ENCODE measurements at places on chromosomes 16 and 17.

- no peak for DNase-seq
Measured at GRCh38 chr17:67160791-67161190, 84.2 kb downstream of the HELZ start.

GRCh38 chr16:68408967-68409366, 39.3 kb downstream of the SMPD3 start:
- no peak for DNase-seq

- DNase-seq, result no peak
Measured at GRCh38 chr16:66070140-66070917, 296.2 kb upstream of the CDH5 start.

GRCh38 chr17:29085223-29085622, 42.3 kb downstream of the PIPOX start:
- DNase-seq, result no peak

DNA sequence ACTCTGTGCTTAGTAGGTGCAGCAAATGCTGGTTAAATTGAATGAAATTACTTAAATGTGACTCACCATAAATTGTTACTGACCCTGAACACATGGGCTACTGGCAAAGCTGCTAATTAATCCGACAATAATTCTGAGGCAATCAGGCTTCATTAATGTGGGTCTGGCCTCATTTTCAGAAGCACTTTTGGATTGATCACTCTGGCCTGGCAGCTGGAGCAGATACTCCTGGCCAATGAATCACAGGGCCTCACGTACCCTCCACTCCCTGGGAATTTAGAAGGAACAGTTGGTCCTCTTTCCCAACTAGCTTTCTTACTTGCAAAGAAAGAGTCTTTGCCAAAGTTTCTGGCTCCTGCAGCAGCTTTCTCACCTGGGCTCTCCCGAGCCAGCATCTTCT, 162.0 kb upstream of the ZKSCAN2 start:
- DNase-seq, result no peak

DNA sequence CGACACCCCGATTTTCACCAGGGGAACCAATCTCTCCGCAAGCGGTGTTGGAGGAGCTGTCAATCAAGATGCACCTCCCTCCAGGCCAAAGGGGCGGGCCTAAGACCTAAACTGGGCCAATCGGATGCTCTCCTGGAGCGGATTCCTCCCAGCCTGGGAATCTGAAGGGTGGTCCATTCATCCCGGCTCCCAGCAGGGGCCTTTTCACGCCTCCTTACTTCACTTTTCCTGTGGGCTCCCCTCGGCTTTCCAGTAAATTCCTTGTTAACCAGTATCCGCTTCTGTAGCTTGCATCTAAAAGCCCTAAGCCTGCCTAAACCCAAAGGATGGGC, 17.1 kb downstream of the C16orf74 start:
- no peak for DNase-seq

GRCh38 chr16:48282636-48283263, 35.4 kb upstream of the ABCC11 start:
- no peak for DNase-seq

DNA sequence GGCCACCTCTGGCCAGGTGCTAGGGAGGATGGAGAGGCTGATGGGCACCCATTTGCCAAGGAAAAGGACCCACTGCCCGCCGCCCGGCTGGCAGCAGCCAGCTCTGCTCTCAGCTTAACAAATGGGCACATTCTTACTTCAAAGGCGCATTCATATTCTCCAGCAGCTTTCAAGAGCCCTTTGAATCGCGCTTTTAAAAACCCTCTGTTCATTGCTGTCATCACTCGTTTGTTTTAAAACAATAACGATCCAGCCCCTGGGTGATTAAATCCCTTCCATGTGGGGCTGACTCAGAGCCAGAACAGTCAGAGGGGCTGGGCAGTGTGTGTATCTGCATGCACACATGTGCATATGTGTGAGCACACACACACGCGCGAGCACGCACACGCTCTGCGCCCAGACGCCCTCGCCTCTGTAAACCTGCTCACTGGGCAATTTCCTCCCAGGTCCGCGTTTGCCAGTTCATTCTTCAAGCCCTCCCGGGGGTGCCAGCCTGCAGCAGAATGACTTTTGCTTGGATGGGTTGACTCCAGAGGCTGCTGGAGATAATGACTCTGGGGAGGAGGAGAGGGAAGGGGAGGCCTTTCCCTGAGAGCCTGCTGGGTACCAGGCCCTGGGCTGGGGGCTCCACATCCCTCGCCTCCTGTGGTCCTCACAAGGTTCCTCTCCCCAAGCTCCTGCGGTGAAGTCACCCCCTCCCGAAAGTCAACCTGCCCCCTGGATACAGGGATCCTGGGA, 133.1 kb downstream of the SDK2 start:
- DNase-seq, result no peak

DNA sequence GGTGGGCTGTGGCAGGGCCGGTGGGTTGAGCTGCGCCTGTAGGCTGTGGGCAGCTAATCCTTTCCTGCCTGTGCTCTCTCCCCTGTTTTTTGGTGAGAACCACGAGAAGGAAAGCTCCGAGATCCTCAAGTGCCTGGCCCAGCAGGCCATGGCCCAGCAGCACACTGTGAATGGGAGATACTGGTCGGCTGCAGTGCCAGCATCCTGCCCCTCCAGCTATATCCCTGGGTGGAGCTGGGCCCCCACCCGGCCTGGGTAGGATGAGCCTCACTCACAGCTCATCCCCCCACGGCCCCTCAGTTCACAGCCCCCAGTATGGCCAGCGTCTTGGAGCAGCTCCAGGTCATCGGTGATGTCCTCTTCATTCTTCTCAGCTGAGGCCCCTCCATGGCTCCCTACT, 164.4 kb upstream of the ZNF267 start:
- no peak for DNase-seq

DNA sequence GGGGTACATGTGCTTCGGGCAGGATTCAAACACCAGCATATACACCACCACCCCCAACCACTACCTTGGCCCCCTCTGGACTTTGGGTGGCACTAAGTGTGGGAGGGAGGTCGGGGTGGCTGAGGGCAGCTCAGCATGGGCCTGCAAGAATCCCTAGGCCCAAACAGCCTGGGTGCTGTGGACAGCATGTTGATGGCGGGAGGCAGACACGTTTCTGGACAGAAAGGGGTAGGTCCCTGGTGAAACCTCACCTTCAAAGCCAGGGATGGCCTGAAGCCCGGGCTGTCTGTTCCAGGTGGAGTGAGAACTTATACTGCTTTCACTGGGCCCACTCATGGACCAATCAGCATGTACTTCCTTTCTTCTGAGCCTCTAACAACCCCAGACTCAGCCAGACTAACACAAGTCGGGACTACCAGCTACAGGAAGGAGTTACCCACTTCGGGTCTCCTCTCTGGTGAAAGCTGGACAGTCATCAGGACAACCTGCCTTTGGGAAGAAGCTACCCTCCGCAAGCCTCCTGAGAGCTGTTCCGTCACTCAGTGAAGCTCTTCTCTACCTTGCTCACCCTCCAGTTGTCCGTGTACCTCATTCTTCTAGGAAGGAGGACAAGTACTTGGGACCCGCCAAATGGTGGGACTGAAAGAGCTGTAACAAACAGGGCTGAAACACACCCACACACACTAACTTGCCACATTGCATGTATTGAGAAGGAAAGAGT, 203.0 kb downstream of the CPPED1 start:
- no peak for DNase-seq

DNA sequence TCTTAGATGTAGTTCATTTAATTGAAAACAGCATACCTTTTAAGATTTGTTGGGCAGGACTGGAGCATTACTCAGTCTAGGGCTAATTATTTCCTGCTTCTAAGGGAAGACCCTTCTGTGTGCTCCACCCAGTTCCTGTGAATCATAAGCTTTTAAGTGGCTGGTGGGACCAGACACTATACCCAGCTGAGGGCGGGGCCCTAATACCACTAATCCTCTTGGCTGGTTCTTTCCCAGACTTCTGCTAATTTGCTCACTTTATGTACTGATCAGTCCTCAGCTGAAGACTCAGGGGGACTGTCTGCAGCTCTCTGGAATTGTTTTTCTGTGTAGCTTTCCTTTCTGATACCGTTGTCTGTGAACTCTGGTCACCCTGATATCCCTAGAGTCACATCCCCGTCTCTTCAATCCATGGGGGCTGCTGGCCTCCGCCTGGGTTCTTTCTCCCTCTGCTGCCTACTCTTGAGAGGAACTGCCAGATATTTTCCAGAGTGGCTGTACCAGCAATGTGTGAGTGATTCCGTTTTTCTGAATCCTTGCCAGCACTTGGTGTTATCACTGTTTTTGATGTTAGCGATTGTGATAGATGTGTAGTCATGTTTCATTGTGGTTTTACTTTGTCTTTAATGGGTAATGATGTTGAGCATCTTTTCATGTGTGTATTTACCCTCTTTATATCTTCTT, 35.1 kb downstream of the MFSD11 start:
- peak; percentile 18 for DNase-seq

DNA sequence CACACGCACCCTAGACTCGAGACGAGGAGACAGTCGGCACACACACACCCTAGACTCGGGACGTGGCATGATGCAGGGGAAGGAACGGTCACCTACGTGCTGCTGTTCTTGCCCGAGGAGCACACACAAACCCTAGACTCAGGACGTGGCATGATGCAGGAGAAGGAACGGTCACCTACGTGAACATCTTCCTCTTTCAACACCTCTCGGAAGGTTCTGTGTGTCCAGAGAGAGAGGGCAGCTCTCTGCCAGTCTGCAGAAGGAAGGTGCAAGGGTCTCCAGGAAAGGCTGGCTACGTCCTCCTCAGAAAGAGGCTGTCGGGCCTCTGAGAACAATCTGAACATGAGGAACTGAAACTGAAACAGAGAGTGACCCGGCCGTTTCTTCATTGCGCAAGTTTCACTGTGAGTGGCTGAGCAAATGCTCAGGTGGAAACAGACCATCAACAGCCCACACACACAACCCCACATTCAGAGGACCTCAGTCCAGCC, 43.4 kb downstream of the ZNF276 start:
- DNase-seq, result no peak

DNA sequence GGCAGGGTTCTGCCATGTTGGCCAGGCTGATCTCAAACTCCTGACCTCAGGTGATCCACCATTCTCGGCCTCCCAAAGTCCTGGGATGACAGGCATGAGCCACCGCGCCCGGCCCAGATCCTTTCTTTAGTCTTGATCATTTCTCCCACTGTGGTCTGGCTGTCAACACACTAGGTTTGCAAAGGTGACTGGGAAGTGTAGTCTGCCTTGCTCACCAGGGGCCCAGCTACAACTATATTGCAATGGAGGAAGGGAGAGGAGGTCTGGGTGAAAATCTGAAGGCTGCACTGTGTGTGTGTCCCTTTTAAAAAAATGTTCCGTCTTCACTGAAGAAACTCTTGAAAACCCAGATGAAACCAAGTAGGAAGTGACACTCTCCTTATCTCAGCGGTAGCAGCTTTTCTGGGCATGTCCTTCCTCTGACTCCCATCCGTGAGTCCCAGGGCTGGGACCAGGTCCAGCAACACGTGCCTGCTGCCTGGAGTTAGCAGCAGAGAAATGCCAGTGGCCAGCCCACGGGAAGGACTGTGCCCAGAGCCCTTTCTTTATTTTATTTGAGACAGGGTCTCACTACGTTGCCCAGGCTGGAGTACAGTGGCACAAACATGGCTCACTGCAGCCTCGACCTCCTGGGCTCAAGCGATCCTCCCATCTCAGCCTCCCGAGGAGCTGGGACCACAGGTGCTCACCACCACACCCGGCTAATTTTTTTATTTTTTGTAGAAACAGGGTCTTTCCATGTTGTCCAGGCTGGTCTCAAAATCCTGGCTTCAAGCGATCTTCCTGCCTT, 17.8 kb upstream of the KIF19 start:
- DNase-seq, result no peak

DNA sequence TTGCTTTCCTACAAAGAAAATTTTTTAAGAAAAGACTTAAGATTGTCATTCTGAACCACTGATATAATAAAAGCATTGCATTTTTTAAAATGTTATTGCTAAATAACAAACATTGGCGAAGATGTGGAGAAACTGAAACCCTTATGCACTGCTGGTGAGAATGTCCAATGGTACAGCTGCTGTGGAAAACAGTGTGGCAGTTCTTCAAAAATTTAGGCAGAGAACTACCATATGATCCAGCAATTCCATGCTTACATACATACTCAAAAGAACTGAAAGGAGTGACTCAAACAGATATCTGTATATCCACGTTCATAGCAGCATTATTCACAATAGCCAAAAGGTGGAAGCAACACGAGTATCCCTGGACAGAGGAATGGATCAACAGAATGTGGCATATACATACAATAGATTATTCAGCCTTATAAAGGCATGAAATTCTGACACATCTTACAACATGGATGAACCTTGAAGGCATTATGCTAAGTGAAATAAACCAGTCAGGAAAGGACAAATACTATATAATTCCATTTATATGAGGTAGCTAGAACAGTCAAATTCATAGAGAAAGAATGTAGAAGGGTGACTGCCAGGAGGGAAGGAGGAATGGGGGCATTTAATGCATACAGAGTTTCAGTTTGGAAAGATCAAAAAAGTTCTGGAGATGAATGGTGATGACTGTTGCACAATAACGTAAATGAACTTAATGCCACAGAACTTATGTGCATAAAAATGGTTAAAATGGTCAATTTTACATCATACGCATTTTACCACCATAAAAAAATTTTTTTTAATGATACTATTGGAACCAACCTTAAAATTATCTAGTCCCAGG, 92.1 kb downstream of the CACNG1 start:
- DNase-seq, result no peak

DNA sequence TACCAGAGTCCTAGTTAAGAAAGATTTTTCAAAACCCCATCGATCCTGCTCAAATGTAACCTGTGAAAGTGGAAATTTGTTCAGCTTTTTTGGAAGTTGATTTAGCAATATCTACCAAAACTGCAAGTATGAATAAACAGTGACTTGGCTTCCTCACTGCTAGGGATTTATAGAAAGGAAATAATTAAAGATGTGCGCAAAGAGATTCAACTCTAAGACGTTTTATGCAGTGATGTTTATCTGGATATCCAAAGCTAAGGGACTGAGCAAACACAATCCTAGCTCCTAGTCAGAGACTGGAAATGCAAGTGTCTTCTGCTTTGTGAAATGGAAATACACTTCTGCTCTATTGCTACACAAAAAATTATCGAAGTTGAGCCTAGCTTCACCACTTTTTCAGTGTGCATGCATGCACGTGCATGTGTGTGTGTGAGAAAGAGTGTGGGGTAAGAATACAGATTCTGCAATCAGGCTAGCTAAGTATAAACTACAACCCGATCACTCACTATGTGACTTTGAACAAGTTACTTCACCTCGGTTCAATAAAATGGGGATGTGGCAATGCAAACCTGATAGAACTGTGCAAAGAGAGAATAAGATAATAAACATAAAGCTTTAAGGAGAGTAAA, 52.1 kb upstream of the FOXF1 start:
- DNase-seq, result no peak

- no peak for DNase-seq
Measured at GRCh38 chr16:86145669-86146068, 246.7 kb downstream of the IRF8 start.

GRCh38 chr16:88977018-88977811, at the start of gene CBFA2T3:
Gene CBFA2T3 (minus strand): TSS chr16:88977207. CDS start chr16:88976807, 400 bp downstream.
- DNase-seq, result no peak

- no peak for DNase-seq
Measured at GRCh38 chr17:36545077-36545464, 352 bp downstream of the GGNBP2 start.

Measured in stimulated activated CD8-positive, alpha-beta memory T cell treated with anti-CD3 and anti-CD28 coated beads, Interleukin-4, amount 100 ng/mL, for 1 hour (primary cell).